ENCODE measurements at places on chromosomes 7 and 10. TPM values are rescaled to one million over a fixed set of nuclear protein-coding genes. Genes with fewer than 3 reads are reported as not detected.

The GPER1 gene
- total RNA-seq = 7.1 TPM

The ELN gene
- total RNA-seq = 19.2 TPM

The P4HA1 gene
- total RNA-seq = 192 TPM

The LGI1 gene
- not detected for total RNA-seq

The MNX1 gene
- not detected for total RNA-seq

- H3K4me1 ChIP-seq = peaks cover 21% of the 10 kb centered on the region
- peaks cover 60% of the 10 kb centered on the region for H3K27me3 ChIP-seq
- DNase-seq = no peak
- H3K27ac ChIP-seq = no peak overlapping the region
These were observed 27.9 kb downstream of the KAZALD1 start for GRCh38 chr10:101089520-101090299.

DNA sequence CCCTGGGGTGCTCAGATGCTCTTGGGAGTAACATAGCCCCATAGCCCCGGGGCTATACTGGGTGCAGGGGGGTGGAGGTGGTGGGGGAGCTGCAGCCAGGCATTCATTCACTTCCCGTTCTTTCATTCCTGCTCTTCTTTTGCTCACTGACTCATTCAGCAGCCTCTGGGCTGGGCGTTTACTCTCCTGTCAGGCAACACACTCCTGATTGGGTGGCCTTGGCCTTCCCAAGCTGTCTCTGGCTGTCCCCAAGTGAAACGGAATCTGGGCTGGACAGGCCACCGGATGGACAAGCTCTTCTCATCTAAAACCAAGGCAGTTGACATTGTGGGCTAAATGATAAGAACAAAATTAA, 34.6 kb downstream of the CHST3 start:
- peaks cover 7% of the 10 kb centered on the region for H3K36me3 ChIP-seq
- peaks cover 2% of the 10 kb centered on the region for H3K27me3 ChIP-seq
- peak; percentile 89 for DNase-seq
- H3K4me1 ChIP-seq = peaks cover 64% of the 10 kb centered on the region
- H3K27ac ChIP-seq = peak overlapping the region; percentile 96

DNA sequence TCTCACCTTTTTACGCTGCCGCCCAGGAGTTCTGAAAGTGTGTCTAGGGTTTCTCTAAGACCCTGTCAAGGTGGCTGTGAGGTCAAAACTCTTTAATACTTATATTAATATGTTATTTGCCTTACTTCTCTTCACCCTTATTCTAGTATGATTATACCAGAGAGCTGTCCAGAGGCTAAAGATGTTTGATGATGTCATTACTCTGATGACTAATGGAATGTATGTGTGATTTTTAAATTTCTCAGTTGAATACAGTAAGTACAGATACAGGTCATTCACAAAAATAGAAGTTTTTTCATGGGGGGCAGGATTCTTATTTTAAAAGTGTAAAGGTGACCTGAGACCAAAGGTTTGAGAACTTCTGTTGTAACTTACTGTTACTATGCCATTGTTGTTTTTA, 150.6 kb upstream of the FOXP2 start:
- no peak for DNase-seq
- no peaks in the 10 kb centered on the region for H3K4me1 ChIP-seq
- no peaks in the 10 kb centered on the region for H3K36me3 ChIP-seq
- H3K27me3 ChIP-seq = no peaks in the 10 kb centered on the region
- no peak overlapping the region for H3K4me3 ChIP-seq

DNA sequence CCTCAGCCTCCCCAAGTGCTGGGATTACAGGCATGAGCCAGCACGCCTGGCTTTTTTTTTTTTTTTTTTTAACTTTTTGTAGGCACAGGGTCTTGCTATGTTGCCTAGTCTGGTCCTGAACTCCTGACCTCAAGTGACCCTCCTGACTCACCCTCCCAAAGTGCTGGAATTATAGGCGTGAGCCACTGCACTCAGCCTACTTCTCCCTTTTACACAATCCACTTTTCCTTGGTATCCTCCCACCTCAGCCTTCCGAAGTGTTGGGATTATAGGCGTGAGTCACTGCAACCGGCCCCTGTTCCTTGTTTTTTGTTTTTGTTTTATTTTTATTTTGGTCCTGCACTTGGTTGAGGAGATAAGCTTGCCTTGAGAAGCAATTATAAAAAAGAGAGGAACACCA, 75.9 kb upstream of the KMT2C start:
- no peak overlapping the region for H3K4me3 ChIP-seq
- DNase-seq = no peak
- peaks cover 5% of the 10 kb centered on the region for H3K27me3 ChIP-seq
- H3K36me3 ChIP-seq = no peaks in the 10 kb centered on the region
- no peaks in the 10 kb centered on the region for H3K4me1 ChIP-seq

GRCh38 chr10:77984986-77985385, 44.3 kb downstream of the POLR3A start:
- H3K27me3 ChIP-seq = no peaks in the 10 kb centered on the region
- H3K4me3 ChIP-seq = no peak overlapping the region
- H3K27ac ChIP-seq = peak overlapping the region; percentile 91
- H3K4me1 ChIP-seq = peaks cover 39% of the 10 kb centered on the region

DNA sequence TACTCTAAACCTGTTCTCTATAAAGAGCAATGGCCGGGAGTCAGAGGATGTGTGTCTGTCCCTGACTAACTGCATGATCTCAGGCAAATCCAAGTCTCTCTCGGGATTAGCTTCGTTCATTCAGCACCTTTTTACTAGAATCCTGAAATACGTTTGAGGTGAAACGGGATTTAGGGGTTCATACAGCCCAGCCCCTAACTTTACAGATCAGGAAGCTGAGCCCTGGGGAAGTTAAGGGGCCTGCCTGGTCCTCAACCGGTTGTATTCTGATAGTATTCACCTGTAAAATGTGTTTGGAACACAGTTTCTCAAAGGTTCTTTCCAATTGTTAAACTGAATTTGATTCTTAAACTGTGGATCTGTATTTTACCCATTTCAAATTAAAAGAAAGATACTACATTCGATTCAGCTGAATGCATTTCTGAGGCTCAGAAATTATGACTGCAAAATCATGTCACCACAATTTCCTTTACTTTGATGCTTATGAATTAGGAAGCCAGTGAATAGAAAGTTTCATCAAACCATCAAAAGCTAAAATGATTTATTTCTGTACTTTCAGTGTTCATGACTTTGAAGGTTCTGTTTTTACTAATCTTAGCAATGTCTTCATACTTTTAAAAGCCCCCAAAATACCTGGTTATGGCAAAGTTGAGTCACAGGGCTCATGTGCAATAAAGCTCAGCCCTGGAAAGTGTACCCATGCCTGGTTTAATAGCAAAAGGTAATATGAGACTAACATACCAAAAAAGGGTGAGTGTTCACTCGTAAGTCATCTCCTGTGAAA, 28.9 kb upstream of the EZH2 start:
- no peak overlapping the region for H3K27ac ChIP-seq
- peaks cover 23% of the 10 kb centered on the region for H3K4me1 ChIP-seq
- H3K4me3 ChIP-seq = no peak overlapping the region
- no peak for DNase-seq
- no peaks in the 10 kb centered on the region for H3K36me3 ChIP-seq
- H3K27me3 ChIP-seq = peaks cover 24% of the 10 kb centered on the region

DNA sequence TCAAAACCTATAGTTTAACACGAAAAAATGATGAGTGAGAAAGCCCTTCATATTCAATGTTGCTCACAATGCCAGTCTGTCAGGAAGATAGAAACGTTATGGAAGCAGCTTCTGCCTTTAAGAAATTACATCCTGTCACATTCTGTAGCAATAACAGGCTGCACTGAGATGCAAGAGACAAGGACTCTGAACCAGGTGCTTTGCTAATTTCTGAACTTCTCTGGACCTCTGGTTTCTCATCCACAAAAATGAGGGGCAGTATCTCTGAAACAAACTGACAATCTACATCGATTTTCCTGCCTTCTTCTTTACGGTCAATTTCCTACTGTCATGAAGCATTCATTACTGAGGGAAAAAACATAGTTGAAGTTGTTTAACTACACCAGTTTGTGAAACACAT, 234.0 kb downstream of the SNX13 start:
- no peak overlapping the region for H3K4me3 ChIP-seq
- peaks cover 7% of the 10 kb centered on the region for H3K4me1 ChIP-seq
- peaks cover 5% of the 10 kb centered on the region for H3K27me3 ChIP-seq
- peaks cover under 1% of the 10 kb centered on the region for H3K36me3 ChIP-seq
- DNase-seq = no peak
- H3K27ac ChIP-seq = no peak overlapping the region

DNA sequence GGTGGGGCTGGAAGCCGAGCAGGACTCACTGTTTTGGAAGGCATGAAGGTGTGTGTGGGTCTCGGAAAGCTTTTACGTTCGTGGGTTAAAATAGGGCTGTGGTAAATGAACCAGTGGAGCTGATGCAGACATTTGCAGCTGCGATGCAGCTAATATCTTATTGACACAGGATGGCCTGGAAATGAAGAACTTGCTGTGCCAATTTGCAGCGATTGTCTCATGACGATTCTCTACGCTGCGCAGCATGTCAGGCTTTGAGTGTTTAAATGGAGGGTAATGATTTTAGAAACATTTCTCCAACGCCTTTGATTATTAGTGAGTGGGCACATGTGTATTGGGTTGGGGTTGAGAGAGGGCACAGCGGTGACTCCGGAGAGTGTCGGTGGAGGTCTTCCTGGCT, 136.0 kb downstream of the ACTR3B start:
- H3K27me3 ChIP-seq = peaks cover 8% of the 10 kb centered on the region
- DNase-seq = no peak
- no peaks in the 10 kb centered on the region for H3K4me1 ChIP-seq
- H3K27ac ChIP-seq = no peak overlapping the region
- no peaks in the 10 kb centered on the region for H3K36me3 ChIP-seq

GRCh38 chr10:49599546-49599945, 10.6 kb upstream of the SLC18A3 start:
- H3K4me3 ChIP-seq = no peak overlapping the region
- H3K4me1 ChIP-seq = peaks cover 67% of the 10 kb centered on the region
- 0 out of 2 replicates have a peak overlapping the region, but pooled peaks have one; percentile 31 for H3K27ac ChIP-seq
- no peaks in the 10 kb centered on the region for H3K36me3 ChIP-seq
- H3K27me3 ChIP-seq = peaks cover 6% of the 10 kb centered on the region

GRCh38 chr7:79091661-79092060, 361.8 kb downstream of the MAGI2 start:
- no peak overlapping the region for H3K4me3 ChIP-seq
- no peaks in the 10 kb centered on the region for H3K27me3 ChIP-seq
- peaks cover 41% of the 10 kb centered on the region for H3K36me3 ChIP-seq
- H3K4me1 ChIP-seq = peaks cover 53% of the 10 kb centered on the region

GRCh38 chr7:111301891-111302290, 211.0 kb downstream of the LRRN3 start:
- no peaks in the 10 kb centered on the region for H3K36me3 ChIP-seq
- H3K4me3 ChIP-seq = no peak overlapping the region
- no peak overlapping the region for H3K27ac ChIP-seq
- DNase-seq = peak; percentile 37

DNA sequence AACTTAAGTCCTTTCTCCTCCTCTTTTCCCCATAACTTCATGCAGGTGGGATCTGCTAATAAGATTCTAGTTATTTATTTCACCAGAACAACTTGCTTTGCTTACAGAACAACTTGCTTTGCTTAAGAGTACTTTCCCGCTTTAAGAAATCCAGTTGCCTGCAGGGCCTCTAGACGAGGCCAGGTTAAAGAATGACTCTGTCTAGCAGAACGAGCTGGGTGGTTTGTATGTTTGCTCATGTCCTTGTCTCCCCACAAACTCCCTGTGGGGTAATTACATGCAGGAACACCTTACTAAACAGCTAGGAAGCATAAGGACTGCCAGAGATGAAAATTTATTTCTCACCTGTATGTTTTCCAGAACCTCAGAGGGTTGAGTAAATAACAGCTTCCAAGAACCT, 8.8 kb upstream of the FZD8 start:
- H3K4me1 ChIP-seq = no peaks in the 10 kb centered on the region
- no peak for DNase-seq
- H3K27me3 ChIP-seq = peaks cover 4% of the 10 kb centered on the region
- no peak overlapping the region for H3K4me3 ChIP-seq
- no peaks in the 10 kb centered on the region for H3K36me3 ChIP-seq

DNA sequence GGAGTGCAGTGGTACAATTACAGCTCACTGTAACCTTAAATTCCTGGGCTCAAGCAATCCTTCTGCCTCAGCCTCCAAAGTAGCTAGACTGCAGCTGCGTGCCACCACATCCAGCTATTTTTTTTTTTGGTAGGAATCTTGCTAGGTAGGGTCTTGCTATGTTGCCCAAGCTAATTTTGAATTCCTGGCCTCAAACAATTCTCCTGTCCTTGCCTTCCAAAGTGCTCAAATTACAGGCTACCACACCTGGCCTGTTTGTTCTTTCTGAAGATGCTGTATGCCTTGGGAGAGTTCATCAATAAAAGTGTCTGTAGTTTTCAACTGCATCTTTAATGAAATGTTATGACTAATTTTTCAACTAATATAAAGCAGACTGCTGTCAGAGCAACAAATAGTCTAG, 452 bp downstream of the SAMD9 start:
- peaks cover 56% of the 10 kb centered on the region for H3K4me1 ChIP-seq
- DNase-seq = no peak
- H3K27ac ChIP-seq = peak overlapping the region; percentile 90
- H3K27me3 ChIP-seq = peaks cover 2% of the 10 kb centered on the region
- peak overlapping the region; percentile 95 for H3K4me3 ChIP-seq

GRCh38 chr10:52322936-52323335, 8.9 kb downstream of the DKK1 start:
- DNase-seq = peak; percentile 40
- peaks cover 20% of the 10 kb centered on the region for H3K36me3 ChIP-seq
- no peaks in the 10 kb centered on the region for H3K27me3 ChIP-seq
- H3K4me1 ChIP-seq = peaks cover 80% of the 10 kb centered on the region

GRCh38 chr7:85234730-85235129, 47.9 kb upstream of the SEMA3D start:
- H3K27me3 ChIP-seq = no peaks in the 10 kb centered on the region
- DNase-seq = no peak
- no peak overlapping the region for H3K27ac ChIP-seq
- H3K36me3 ChIP-seq = no peaks in the 10 kb centered on the region
- H3K4me3 ChIP-seq = no peak overlapping the region
- H3K4me1 ChIP-seq = peaks cover 17% of the 10 kb centered on the region

DNA sequence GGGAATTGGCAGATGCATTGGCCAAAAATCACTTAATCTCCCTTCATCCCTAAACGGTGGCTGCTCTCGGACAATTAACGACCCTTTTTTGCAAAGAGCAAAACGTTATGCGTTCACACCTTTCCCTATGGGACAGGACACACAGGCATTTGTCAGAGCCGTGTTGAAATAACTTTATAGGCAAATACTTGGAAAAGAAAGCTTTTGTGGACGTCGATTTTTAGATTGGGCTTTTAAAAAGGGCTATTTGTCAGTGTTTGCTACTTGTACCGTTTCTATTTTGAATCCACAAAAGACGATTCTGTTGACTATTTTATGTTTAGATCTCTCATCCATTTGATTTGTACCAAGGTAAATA, 245.6 kb downstream of the SLC25A13 start:
- peaks cover 13% of the 10 kb centered on the region for H3K27me3 ChIP-seq
- H3K36me3 ChIP-seq = no peaks in the 10 kb centered on the region
- H3K27ac ChIP-seq = no peak overlapping the region
- peak overlapping the region; percentile 88 for H3K4me3 ChIP-seq

Data from HFFc6 (cell line).